ENCODE measurements at places on chromosomes 6 and 20.

GRCh38 chr20:43750774-43751166 lies 24.0 kb upstream of the GTSF1L start:
- no peak for DNase-seq

GRCh38 chr6:71404967-71405278 lies 116.3 kb downstream of the OGFRL1 start:
- no peak for DNase-seq

DNA sequence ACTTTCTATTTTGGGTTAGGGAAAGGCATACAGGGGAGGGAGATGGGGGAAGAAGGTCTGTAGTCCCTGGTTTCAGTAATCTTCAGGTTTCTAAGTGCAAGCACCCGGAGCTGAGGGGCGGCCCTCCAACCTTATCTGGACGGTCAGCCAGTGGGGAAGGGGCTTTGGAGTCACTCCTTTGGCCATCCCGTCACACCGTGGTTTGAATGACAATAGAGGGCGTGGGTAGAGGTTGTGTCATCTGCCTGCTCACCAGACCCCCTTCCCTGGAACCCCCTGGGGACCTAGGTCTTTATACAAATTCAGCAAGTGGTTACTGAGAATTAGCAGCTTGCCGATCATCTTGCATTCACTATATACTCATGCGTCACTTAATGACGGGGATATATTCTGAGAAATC lies 29.1 kb downstream of the STK35 start:
- DNase-seq = no peak

DNA sequence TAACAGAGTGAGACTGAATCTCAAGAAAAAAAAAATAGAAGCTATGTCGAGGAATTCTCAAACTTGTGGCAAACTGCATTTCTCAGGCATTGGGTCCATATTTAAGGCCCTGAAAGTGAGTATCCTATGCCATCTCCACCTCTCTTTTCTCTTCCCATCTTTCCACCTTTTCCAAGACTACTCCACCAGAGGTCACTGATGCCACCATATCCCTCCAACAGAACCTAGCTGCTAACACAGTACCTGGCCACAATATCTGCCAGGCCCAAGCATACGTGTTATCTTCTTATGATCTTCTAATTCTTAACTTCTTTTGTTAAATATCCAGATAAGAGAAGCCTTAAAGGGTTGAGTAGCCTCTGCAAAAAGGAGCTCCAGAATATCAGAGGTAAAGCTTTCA lies 8.2 kb upstream of the ADGRF4 start:
- no peak for DNase-seq

DNA sequence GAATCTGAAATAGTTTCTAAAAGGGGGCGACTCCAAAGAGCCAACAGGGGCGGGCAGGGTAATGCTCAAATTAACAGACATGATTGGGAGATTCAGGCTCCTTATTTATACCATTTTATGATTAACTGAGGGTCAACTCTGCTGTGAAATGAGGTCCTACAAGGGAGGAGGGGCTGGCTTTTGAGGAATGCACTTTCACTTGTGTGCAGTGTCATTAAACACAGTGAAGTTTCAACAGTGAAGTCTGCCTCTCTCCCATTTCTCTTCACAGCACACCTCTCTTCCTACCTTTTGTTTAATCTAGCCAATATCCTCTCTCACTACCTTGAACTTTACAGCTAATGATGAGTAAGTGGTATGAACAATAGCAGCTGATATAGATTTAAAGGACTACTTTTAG lies 557.3 kb upstream of the CITED2 start:
- DNase-seq = no peak

DNA sequence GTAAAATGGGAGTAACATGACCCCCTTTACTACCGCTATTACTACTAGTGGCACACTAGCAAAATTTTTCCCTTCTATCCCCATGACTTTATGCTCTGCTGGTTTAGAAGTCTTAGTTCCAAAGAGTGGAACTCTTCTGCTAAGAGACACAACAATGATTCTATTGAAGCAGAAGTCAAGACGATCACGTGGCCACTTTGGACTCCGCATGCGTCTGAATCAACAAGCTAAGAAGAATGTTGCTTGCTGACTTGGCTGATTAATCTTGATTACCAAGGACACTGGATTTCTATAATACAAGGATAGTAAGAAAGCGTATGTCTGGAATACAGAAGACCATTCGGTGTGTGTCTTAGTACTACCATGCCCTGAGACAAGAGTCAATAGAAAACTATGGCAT lies 244.7 kb upstream of the BTBD3 start:
- DNase-seq = no peak

DNA sequence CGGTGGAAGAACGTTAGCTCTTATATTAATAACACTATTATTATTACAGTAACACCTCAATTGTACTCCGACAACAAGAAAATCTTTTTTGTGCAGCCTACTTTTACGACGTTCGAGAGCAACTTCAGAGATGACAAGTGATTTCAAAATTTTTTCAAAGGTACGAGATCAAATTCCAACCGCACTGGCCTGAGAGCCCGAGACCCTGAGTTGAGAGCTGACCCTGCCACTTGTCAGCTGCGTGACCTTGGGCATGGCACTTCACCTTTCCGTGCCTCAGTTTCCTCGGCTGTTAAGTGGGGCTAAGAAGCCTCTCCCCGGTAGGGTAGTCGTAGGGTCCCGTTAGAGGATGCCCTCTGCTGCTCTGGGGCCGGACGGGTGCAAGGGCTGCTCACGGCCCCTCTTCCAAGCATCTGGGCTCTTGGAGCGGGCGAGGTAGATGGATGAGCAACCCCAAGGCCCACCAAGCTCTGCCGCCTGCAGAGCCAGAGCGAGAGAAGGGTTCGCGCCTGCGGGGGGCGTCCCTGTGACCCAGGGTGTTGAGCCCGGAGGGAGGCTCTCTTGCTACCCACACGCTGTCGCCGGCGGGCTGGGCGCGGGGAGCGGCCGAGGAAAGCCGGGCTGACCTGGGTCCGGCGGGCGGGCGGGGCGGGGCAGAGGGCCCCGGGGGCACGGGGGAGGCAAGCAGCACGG lies 510 bp downstream of the NDRG3 start:
- no peak for DNase-seq

DNA sequence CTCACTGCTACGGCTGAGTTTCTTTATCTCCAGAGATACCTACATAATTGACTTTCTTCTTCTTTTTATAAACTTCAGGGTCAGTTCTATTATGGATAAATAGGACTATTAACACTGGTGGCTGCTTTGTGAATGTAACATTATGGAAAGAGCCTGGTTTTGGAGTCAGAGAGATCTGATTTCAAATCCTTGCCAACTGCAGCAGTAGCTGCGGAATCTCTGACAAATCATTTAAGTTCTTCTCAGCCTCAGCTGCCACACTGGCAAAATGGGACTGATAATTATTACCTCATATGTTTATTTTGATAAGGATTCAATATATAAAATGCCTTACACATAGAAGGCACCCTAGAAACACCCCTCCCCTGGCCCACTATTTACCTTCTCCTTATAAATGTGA lies 160.5 kb downstream of the BACH2 start:
- no peak for DNase-seq

GRCh38 chr6:1946583-1946982 lies 298.8 kb downstream of the GMDS start:
- DNase-seq = no peak

GRCh38 chr6:143596866-143597265 lies 80.9 kb upstream of the PHACTR2 start:
- DNase-seq = no peak

DNA sequence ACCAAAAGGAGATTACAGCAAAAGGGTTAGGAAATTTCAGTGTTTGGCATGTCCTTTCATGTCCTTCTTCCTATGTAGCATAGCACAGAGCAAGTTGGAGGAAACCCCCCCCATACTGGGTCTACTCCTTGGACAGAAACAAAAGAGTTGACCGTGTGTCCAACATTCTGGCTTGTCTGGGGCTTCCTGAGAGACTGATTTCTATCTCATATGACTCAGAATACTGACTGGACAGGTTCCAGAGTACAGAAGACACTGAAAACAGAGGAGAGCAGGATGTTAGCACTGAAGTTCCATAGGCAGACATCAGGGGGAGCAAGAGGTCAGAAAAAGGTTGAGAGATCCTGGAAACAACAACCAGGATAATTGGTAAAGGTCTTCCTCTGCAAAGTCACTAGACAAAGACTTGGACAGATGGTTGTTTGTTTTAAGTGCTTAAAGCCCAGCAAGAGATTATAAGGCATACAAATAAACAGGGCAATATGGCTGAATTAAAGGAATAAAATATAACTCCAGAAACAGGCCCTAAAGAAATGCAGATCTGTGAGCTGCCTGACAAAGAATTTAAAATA lies 48.4 kb downstream of the USP49 start:
- peak; percentile 18 for DNase-seq

DNA sequence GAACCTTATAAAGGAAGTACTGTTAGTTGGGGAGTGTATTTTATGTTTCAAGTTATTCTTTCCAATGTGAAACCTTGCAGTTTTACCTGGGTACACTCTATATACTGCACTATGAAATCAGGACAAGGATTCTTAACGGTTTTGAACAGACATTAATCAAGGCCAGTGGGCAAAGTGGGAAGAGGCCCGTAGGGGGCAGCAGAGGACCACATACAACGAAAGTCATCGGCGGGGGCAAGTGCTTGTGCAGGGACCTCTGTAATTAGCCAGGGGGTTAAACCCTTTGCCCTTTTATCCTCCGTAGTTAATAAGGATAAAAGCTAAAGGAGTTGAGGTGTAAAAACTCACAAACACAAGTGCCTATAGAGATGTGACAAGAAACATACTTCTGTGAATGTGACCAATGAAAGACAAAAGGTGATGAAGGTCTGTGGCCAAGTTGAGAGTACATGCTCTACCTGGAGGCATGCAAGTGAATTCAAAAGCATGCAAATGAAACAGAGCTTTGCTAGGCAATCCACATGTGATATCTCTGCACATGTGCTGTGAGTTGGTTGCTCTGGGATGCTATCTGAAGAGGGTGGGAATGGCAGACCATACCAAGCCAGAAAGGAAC lies 392.7 kb upstream of the MAN1A1 start:
- peak; percentile 39 for DNase-seq

GRCh38 chr20:19522071-19522801 lies 235.8 kb upstream of the RIN2 start:
- no peak for DNase-seq
